Head of caudate nucleus (tissue), 42 donors: ENCODE measurements at places on chromosomes 16 and 17.
A peak's percentile ranks its signal among the peaks of the same experiment; 100 is the strongest.

GRCh38 chr17:41049110-41049509, 2.0 kb upstream of the KRTAP2-1 start:
- DNase-seq, result no peak

DNA sequence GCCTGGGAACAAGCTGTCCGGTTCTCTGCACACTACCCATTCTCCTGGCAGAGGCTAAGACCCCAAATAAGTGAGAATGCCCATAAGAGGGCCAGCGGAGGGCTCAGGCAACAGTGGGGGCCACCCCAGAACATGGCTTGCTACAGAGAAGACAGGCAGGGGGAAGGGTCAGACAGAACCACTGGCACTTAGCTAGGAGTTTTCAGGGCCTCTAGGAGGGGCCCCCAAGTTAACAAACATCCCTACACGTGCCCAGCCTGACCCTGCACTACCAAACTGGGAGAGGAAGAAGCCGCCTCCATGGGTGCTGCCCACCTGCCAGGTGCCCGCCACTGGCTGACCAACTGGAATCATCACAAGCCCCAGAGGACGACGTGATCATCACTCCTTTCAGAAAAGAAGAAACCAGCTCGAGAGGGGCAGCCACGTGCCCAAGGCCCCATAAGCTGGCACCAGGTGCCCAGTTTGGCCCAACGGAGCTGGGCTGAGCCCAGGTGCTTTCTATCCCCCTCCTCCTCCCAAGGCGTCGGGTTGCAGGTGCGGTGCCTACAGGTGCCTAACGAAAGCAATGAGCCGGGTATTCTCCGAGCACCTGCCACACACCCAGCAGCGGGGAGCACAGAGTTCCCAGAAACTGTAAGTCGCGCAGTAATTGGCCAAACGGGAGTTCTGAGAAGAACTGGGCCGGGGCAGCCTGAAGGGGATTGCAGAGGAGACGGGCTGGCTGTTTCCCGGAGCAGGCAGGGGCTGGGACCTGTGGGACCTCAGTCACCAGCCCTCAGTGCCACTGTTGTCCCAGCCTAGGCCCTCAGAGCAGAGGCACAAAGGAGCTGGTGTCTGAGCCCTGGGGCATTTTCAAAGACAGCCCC, 13.2 kb downstream of the RPH3AL start:
- DNase-seq, result no peak

DNA sequence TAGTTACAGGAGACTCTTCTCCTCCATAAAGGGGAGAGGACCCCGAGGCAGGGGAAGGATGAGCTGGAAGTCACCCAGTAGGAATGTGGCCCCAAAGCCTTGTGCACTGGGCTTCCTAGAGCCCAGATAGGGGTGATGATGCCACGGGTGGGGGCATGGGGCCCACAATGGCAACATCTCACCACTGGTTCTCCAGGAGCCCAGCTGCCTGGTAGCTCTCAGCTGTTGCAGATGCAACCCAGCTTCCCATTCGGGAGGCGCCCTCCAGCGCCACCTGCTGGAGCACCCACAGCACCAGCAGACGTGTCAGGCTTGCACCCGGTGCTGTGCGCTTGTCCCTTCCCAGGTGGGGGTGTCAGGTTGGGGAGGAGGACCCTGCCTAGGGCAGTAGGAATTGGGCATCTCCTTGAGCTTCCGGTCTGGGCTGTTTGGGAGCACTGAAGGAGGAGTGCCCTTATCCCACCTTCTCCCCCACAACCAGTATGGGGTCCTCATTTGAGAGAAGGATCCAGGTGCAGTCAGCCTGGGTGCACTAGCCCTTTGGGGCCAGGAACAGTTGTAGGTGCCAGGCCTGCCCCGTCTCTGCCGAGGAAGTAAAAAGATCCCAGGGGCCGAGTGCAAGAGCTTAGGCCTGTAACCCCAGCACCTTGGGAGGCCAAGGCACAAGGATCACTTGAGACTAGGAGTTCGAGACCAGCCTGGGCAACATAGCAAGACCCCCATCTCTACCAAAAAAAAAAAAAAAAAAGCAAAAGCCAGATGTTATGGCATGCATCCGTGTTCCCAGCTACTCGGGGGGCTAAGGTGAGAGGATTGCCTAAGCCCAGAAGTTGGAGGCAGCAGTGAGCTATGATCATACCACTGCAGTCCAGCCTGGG, 14.4 kb downstream of the CDIPT start:
- DNase-seq, result peak; percentile 82

- no peak for DNase-seq
Observed at GRCh38 chr16:80273635-80274538, 266.9 kb upstream of the DYNLRB2 start.

DNA sequence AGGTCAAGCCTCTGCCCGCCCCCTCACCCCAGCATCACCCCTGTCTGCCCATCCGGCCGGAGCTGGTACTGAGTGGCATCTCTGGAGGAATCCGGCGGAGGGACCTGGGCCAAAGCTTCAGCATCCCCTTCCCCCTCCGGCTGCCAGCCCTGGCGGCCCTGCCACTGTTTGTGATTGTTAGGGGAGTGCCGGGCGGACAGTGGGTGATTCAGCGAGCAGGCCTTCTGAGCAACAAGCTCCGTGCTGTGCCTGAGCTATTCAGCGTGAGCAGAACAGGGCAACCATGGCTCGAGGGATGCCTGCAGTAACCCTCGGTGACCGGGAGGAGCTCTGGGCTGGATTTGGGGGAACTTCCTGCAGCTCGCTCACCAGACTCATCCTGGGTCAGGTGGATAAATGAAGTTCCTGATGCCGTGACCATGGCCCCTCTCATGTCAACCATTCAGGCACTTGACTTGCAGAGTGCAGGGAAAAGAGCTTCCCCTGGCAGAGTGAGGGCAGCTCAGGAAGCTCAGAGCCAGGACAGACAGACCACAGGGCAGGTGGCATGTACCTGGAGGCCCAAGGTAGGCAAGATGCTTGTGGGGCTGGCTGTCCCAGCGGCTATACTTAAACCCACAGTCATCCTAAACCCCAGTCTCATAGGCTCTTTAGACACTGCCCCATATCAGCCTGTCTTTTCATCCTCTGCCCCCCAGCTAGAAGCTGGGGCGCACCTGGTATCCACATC, 24.3 kb upstream of the MLKL start:
- DNase-seq, result peak; percentile 92

DNA sequence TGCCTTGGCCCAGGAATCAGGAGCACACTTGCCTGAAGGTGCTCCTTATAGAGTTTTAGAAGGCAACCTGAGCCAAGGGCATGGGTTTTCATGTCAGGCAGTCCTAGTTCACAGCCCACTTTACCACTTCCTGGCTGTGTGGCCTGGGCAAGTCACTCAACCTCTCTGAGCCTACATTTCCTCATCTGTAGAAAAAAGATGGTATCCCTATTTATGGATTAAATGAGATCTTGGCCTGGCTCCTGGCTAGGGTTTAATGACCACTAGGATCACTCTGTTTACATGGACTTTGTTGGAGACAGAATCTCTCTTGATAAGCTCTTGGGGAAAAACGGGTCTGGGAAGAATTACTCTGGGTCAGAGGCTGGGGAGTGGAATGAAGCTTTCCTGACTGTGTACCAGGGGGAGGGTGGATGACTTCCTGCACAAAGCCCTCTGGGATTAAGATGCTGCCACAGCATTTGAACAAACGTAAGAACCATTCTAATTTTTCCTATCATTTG, 2.3 kb downstream of the MT2A start:
- no peak for DNase-seq

GRCh38 chr16:58299757-58300349, 5.0 kb upstream of the PRSS54 start:
- DNase-seq, result no peak

DNA sequence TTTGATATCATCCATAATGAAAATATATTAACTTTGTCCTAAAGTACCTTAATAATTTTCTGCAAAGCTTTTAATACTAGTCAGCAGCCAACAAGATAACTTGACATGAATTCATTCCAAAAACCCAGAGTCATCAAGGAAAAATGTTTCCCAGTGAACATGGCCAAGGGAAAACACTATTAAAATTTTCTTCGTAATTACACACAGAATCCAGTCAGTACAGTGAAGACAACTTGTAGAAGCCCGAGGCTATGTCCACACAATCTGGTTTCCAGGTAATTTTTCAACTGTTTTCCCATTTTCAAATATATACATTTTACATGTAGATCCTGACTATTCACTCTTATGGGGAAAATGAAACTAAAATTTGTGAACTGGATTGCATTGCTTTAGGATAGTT, 600.9 kb downstream of the CDH8 start:
- no peak for DNase-seq

- DNase-seq, result no peak
Observed at GRCh38 chr17:79549141-79549915, 61.5 kb downstream of the RBFOX3 start.

DNA sequence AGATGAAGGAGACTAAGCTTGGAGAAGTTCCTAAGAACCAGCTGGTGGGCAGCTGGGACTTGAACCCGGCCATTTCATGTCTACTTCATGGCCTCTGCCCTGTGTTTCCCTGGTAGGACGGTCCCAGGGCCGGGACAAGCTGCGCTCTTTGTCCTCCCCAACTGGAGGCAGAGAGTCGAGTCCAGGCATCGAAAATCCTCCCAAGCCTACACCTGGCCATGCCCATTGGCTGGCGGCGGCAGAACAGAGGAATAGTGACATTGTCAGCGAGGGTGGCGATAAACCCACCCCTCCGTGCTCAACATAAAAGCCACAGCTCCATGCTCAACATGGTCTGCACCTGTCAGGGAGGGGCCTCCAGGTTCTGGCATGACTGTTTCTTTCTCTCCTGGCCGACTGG, 77.7 kb downstream of the RBFOX3 start:
- no peak for DNase-seq

DNA sequence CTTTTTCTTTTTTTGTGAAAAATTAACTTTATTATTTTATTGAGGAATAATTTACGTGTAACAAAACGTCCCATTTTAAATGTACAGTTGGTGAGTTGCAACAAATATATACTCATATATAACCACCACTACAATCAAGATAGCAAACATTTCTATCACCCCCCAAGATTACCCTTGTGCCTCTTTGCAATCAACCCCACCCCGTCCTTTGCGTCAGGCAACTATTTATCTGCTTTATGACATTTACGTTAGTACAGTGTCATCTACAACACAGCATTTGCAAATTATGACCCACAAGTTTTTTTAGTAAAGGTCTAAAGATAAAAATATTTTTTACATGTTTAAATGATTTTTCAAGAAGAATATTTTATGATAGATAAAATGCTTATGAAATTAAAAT, 485.6 kb upstream of the SOX9 start:
- DNase-seq, result no peak

DNA sequence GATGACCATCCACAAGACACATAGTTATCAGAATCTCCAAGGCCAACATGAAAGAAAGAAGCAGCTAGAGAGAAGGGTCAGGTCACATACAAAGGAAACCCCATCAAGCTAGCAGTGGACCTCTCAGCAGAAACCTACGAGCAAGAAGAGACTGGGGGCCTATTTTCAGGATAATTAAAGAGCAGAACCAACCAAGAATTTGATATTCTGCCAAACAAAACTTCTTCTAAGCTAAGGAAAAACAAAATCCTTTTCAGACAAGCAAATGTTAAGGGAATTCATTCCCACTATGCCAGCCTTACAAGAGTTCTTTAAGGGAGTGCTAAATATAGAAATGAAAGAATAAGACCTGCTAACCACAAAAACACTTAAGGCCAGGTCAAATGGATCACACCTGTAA, 47.8 kb downstream of the ITFG1 start:
- no peak for DNase-seq

DNA sequence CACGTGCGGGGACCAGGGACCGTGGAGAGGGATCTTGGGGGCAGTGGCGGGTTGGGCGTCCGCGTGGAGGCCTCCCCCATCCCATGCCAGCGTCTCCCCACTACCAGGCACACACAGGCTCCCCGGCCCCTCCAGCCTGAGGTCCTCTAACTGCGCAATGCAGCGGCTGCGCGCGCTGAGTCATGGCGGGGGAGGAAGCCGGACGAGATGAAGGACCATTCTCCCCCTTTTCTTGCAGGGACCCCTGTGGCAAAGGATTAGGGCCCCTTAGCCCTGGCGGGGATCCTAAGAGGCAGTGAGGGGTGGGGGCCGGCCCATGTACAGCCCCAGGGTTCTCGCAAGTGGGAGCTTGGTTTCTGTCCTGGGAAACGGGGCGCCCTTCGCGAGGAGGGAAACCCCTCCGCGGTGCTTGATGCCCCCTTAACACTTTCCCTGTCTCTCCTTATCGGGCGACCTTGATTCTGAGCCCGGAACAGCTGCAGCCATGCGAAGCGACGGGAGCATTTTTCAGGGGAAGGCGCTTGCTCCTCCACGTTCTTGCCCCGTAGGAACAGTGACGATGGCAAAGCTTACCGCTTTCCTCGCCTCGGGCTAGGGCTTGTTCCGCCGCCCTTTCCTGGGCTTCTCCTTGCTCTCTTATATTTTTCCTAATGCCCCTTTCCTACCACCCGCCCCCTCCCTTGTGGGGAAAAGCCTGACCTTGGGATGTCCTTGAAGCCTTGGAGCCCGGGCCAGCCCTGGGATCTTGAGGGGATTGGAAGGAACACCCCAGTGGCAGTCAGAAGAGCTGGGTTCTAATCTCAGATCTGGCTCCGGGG, 592 bp downstream of the ALDOA start:
- DNase-seq, result peak; percentile 16

DNA sequence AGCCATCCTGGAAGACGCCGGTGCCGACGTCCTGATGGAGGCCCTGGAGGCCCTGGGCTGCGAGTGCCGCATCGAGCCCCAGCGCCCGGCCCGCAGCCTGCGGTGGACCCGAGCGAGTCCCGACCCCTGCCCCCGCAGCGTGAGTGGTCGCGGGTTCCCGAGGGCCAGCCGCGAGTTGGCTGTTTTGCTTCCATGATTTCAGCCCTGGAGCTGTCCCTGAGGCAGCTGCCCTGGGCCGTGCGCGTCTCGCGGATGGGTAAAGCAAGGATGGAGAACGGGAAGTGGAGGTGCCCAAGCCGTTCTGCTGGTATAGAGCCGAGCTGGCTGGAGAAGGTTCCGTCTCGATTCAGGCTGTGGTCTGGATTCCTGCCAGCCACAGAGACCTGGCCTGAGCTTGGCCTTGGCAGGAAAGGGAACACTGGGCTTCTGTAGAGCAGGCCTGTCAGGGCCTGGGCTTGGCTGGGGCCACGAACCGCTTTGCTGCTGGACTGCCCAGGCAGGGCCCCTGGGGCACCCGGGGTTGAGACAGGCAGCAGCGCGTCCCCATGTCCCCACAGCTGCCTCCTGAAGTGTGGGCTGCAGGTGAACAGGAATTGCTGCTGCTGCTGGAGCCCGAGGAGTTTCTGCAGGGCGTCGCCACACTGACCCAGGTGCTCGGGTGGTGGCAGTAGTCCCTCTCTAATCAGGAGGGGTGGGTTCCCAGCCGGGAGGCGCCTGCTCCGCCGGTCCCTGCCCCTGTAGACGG, 941 bp upstream of the MRPS34 start:
- DNase-seq, result no peak

DNA sequence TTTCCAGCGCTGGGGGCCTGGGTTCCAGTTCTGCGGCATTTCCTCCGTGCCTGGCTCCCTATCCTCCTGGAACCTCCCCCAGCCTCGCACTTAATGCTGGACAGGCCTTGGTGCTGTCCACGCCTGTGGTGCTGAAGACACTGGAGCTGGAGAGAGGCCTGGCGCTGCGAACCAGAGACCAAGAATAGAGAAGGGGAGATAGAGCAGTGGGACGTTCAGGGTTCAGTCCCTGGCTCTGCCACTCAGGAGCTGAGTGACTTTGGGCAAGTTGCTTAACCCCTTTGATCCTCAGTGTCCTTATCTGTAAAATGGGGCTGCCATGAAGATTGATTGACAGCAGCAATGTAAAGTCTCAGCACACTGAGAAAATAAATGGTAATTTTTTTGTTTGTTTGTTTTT, 11.9 kb downstream of the SBK1 start:
- DNase-seq, result no peak
